ENCODE measurements at places on chromosomes 12 and 14.
A peak's percentile ranks its signal among the peaks of the same experiment; 100 is the strongest.

GRCh38 chr14:71524320-71524982 is 407.8 kb upstream of the RGS6 start:
- DNase-seq: no peak

DNA sequence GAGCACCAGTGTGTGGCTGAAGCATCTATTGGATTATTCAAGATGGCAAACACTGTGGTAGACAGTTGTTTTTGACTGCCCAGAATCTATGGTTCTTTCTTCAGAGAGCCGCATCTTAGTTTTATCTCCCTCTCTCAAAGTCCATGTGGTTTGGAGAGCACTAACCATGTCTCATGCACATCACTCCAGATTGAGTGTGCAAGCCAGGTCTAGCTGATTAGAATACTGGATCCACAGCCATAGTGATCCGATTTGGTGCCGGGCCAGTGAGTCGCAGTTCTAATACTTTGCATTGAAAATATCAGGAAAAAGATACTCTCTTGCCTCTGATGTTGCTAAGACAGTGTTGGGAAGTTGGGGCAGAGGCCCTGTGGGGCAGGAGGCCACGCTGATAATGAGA is 4.6 kb upstream of the SBNO1 start:
- no peak for DNase-seq

DNA sequence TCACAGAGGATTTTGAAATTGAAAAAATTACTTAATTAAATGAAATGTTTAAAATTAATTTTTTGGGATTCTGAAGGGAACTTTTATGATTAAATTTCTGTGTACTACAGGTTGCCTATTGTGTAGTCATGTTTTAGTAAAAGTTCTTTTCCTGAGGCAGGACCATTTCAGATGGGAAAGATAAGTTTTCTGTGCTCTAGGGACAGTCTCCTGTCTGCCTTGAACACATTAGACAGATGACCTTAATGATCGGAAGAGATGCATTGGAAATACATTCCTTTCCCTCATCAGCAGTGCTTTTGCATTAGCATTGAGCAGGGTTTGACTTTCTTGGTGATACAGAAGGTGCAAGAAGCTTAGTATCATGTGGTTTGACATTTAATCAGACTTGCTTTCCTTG is 28.1 kb downstream of the CRADD start:
- no peak for DNase-seq

DNA sequence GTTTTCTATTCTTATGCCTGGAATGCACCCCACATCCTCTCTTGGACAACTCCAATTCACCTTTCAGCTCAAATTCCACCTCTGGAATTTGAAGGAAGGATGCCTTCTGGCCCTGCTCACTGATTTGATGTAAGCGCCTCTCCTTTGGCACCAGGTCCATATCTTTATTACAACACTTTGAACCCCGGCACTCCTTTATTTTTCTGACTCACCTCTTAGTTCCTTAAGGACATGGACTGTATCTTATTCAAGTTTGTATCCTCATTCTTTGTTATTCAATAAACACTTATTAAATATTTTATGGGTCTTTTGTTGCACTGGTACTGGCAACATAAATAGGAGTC is 3.1 kb downstream of the GALC start:
- no peak for DNase-seq

DNA sequence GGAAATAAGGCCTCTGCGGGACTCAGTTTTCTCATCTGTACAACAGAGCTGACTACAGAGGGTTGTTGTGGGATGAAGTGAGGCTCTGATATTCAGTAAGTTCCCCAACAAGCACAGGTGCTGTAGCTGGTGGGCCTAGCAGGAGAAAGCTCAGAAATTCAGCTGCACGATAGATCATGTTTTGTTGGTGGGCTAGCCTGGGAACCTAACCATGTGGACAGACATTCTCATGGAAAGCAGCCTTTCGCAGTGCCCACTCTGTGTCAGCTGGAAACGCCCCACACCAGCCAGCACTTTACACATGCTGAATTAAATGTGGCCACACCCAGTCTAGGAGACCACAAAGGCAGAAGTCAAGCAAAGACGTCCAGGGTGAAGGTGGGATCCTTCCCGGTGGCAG is 16.1 kb downstream of the PITPNM2 start:
- DNase-seq: no peak

DNA sequence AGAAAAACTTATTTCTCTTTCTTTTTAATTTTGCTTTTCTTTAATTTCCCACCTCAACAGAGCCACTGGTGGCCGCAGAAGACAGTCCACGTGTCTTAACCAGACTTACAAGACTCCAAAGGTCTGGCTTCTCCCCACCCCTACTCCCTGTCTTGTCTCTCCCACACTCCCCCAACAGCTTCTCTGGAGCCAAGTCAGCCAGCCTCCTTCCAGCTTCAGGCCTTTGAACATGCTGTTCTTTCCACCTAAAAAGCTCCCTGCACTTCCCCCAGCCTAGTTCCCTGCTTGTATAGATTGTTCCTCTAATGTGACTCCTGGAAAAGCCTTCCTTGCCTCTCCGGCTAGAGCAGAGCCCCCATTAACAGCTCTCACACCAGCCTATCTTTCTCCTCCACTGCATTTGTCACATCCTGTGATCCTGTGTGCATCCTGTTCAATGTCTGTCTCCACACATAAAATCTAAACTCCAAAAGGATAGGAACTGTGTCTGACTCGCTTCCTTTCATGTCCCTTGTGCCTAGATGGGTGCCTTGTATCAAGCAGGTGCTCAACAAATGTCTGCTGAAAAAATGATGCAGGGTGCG is 7.8 kb upstream of the DYNLL1 start:
- no peak for DNase-seq

DNA sequence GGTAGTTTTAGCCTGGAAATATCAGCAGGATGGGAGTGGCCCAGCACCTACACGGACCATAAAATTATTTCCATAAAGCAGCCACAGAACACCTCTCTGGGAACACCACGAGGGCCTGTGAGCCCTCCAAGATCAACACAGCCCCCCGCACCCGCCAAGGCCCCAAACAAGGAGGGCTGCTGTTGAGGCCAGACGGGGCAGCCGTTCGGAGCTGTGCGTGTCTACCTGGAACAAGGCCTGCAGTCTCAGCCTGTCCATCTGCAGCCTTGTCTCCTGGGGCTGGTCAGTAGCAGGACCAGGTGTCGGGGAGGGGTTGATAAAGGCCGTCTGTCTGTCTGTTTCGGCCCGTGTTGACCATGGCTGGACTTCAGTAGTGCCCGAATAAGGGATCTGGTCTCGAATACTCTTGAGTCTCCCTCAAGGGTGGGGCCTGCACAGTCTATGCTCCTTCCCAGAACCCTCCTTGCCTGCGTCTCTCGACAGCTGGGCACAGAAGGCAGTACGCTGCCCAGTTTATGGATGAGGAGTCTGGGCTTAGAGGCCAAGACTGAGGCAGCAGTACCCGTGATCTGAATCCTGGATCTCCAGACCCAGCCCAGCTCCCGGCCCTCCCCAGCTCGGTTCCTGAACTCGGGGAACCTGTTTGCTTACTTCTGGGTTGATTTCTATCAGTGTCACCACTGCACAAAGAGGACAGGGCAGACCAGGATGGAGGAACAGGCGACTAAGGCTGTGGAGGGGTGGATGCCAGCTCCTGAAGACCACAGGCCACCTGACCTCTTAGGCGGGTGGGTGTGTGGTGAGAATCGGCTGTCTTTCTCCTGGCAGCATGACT is 23.1 kb upstream of the DLK1 start:
- no peak for DNase-seq

GRCh38 chr12:66269757-66270383 is 32.4 kb upstream of the HELB start:
- peak; percentile 52 for DNase-seq

- DNase-seq: no peak
Measured at GRCh38 chr14:23123419-23123818, 4.4 kb upstream of the CEBPE start.

GRCh38 chr14:68519671-68520187 is 273.1 kb downstream of the ZFP36L1 start:
- DNase-seq: no peak

GRCh38 chr12:11242656-11243055 is 26.9 kb downstream of the PRB3 start:
- no peak for DNase-seq

DNA sequence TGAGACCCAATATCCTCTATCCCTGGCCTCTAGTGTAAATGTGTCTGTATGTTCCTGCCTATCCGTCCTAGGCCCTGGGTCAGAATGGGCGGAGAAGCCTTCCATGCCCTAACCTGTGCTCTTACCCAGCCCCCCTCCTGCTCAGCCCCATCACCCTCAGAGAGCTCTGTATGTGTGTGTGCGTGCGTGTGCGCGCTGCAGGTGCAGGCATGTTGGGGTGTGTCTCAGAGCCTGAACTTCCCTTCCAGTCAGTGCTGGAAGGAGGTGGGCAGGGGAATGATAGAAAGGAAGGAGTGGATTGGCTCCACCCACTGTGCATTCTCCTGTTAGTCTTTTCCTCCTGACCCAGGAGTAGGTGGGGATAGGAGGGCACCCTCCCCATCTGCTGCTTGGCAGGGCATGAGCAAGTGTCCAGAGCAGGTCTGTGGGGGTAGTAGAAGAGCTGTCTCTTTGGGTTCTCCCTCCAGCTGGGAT is 7.2 kb downstream of the NAB2 start:
- no peak for DNase-seq

DNA sequence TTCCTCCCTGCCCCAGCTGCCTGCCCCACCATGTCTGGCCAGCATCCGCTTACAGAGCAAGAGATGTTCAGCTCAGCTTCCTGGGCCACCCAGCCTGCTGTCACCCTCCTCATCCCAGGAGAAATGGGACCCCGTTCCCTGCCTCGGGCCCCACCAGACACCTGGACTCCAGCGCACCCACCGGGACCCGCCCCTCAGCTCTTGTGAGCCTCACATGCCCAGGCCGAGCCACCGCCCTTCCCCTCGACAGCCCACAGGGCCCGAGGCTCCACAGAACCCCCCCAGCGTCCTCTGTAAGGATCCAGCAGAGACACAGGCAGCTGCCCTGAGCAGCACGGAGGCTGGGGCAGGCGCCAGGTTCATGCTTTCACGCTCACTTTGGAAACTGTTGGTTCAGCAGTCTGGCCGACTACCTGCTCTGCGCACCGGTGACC is 18.4 kb upstream of the C14orf180 start:
- DNase-seq: no peak

DNA sequence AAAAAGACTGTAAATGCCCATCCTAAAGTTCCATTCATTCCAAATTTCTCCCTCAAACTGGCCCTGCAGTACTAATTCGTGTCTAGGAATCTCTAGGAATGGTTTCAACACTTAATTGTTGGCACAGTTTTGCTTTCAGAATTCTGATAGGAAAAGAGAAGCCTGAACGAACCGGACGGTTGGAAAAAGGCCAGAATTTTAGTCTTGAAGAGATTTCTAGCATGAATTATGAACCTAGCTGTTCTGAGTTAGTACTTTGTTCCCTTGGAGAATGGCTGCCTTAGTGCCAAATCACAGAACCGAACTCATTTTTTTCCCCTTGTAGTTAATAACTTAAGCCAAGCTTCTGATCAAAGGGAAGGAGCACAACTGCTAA is 262.6 kb downstream of the ADAMTS20 start:
- no peak for DNase-seq

DNA sequence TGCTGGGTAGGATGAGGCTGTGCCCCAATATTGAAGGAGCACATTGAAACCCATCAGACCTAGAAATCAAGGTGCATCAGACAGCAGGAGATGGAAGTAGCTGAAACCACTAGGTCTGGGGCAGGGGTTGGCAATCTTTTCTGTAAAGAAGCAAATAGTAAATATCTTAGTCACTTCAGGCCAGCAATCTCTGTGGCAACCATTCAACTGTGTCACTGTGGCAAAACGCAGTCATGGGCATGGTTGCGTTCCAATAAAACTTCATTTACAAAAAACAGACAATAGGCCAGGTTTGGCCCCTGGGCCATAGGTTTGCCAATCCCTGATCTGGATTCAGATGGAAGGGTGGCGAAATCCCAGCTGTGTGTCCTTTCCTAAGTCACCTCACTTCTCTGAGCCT is 397.3 kb downstream of the MED13L start:
- no peak for DNase-seq

GRCh38 chr12:88328090-88328489 is 186.0 kb downstream of the TMTC3 start:
- no peak for DNase-seq

DNA sequence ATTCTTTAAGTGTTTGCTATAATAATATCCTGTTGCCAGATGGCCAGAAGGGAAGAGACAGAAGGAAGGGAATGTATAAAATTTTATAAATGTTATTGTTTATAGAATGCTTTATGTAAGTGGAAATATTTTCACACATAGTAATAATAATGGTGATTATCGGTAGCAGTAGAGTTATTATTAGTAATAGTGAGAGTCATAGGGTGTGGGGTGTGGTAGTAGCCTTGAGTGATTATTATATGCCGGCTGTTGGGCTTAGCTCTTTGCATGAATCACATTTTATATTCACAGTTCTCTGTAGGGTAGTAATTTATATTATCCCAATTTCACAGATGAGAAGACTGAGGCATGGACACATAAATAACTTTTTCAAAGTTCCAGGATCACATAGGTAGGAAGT is 391.4 kb downstream of the C12orf75 start:
- no peak for DNase-seq

- no peak for DNase-seq
Measured at GRCh38 chr14:100698666-100699448, 27.8 kb upstream of the DLK1 start.

- DNase-seq: peak; percentile 24
Measured at GRCh38 chr14:70808416-70809224, 693 bp downstream of the MAP3K9 start.

DNA sequence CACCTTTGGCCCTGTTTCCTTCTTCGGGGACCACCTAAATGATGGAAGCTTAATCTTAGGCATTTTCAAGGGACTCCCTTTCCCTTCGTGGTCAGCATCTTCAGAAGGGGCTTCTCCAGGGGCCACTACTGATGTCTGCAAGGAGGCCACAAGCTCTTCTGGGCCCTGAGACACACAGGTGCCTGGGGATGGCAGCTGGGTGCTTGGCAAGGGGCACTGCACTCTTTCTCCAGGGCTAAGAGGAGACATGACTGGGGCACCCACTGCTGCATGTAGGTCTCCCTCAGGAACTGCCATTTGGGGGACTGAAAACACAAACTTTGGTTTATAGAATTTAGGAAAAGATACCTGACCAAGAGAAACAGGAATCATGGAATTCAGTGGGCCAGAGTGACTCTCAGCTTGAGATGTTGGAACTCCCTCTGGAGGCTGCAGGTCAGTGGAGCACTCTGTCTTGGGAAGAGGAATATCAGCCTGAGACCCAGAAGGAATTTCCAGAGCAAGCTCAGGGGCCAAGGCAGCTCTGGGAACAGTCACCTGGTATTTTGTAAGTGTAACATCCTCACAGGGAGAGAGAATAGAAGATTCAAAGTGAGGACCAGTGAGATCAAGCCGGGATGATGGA is 16.0 kb downstream of the PLD4 start:
- DNase-seq: no peak

Data from activated naive CD4-positive, alpha-beta T cell treated with anti-CD3 and anti-CD28 coated beads for 36 hours (primary cell).